AG04449 (cell line): ENCODE measurements at places on chromosomes 13 and 19.

DNA sequence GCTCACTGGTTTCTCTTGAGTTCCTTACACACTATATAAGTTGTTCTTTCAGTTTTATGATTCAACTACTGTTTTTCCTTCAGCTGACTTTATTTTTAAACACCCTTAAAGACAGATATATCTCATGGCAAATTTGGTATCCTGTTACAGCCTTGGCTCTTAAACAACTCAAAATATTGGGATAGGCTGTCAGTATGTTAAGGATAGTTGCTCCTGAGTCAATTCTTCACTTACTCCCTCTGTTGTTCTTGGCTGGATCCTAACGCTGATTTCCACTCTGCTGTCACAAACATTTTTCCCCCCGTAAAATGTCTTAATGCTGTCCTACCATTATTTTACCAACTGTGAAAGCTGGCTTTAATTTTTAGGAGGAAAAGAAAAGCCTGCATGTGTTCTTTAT, 1.2 kb downstream of the KCNRG start:
- DNase-seq = peak; percentile 33

DNA sequence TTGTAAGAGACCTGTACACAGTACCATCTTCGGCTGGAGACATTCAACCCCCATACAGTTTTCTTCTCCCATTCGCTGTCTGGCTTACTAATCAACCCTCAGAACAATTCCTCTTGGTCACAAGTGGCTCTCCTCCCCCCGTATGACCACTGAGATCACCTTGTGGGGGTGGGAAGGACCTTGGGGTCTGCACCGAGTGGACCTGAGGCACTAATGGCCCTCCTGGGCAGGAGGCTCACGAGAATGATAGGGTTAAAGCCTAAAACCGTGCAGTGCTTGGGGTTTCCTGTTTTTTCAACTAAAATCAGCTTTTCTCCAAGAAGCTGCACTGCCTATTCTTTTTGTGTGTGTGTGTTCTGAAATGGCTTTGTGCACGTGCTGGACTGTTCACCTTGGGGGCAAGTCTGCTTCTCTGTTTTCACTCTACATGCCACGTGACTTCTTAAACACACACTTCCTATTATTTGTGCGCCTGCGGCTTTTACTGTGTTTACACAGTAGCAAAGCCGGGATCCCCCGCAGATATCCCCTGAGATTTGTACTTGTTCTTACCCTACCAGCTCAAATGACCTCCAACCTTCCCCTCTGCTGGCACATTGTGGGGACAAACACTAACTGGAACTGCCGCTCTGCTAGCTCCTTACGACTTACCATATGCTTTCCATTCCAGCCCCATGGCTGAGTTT, 12.3 kb downstream of the RBM26 start:
- DNase-seq = no peak

DNA sequence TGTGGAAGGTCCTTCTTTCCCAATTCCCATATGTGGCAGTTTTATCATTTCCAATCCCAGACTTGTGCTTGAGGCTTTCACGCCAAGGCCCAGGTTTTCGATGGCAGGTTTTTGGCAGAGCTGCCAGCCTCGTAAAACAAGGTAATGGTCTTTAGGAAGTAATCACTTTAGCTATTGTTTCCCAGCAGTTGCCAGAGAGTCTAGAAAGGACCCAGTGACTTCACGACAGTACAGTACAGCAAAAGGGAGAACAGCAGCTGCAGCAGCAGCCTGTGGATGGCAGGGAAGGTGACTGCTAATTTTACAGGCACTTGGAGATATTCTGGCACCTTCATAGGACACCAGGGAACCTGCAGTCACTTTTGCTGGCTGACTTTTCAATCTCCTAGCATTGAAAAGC, 291.6 kb upstream of the MAB21L1 start:
- no peak for DNase-seq

GRCh38 chr13:36548129-36548528, 115.8 kb downstream of the CCNA1 start:
- DNase-seq = no peak

- no peak for DNase-seq
Observed at GRCh38 chr19:4310247-4311121, 6.1 kb downstream of the FSD1 start.

GRCh38 chr19:51219307-51219706, 5.6 kb upstream of the CD33 start:
- DNase-seq = no peak

GRCh38 chr13:46552889-46553520, at the start of gene LRCH1:
TSS of gene LRCH1 (plus strand) at chr13:46553170. CDS start at chr13:46553397, 227 bp downstream.
- no peak for DNase-seq

- no peak for DNase-seq
Observed at GRCh38 chr13:50519866-50520265, 323.6 kb downstream of the DLEU7 start.

GRCh38 chr13:36067746-36068381, 63.3 kb downstream of the DCLK1 start:
- DNase-seq = no peak

DNA sequence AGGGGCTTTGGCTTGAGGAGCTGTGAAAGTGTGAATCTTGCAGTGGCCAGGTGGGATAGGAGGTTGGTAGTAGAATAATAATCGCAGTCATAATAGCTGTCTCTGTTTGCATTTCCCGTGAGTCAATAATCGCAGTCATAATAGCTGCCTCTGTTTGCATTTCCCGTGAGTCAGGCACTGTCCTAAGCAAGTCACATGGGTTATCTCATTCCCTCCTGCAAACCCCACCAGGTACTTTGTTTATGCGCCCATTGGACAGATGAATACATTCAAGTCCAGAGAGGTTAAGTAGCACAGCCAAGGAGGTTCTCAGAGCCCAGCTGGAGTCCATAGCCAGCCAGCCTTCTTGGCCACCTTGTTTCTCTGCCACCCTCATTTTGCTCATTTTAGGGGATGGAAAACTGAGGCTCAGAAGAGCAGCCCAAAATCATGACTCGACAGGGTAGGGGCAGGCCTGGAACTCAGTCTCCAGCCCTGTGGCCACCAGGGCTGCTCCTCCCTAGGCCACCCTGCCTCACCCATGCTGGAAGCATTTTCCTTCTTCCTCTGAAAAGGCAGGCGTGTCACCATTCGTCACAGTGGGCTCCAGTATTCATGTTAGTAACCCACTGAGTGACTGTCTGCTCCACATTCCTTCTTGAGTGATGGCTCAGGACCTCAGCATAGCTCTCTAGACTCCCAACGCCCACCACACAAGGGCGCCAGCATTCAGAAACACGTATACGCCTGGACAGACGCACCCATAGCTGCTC, 206.2 kb downstream of the URI1 start:
- DNase-seq = no peak

DNA sequence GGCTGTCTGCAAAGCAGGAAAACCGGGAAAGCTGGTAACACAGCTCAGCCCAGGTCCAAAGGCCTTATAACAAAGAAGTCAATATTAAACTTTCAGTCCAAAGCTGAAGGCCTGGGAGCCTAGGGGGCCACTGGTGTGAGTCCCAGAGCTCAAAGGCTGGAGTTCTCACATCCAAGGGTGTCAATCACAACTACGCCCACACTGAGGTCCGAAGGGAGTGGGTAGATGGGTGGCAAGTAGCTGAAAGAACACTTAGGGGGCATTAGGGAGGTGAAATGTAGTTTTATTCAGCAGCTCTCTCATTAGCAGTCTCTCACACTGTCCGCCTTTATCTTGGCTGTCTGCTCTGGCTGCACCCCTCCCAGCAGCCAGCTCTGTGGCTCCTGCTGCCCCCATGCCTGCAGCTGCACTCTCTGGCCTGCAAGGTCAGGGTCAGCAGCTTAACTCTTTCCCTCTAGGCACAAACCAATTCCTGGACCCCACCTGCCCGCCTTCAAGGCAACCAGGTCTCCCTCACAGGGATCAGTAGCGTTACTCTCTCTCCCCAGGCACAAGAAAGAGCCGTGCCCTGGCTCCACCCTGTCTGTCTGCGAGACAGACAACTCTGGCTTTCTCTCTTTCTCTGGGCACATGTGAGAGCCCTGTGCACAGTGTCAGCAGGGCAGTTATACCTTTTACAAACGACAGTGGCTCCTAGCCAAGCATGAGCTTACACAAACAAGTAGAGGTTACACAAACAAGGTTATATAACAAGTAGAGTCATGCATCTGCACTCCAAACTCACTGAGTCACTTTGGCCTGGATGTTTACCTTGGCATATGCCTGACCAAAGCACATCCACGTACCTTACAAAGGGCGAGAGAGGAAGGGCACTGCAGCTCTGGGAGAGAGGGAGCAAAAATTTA, 249.4 kb upstream of the PCDH20 start:
- no peak for DNase-seq

- no peak for DNase-seq
Observed at GRCh38 chr19:7455600-7456296, 33.1 kb downstream of the PEX11G start.

- DNase-seq = no peak
Observed at GRCh38 chr19:5096536-5096935, 127.6 kb downstream of the KDM4B start.

- no peak for DNase-seq
Observed at GRCh38 chr19:48547722-48548121, 4.2 kb upstream of the SULT2B1 start.

DNA sequence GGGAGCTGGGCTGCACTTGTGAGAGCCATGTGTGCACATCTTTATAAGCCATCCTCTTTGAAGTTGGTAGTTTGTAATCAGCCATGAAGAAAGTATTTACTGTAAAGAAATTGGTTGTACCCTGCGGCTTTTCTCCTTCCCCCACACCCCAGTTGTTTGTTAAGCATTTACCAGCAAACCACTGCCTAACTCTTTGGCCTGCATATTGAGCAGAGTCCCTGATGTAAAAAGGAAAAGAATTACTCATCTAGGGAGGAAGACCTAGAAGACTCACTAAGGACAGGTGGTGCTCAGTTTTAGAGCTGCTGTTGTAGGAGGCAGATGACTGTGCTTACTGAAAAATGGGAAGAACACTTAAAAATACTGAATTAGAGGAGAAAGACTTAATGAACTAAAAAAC, 245.3 kb downstream of the PCCA start:
- no peak for DNase-seq

DNA sequence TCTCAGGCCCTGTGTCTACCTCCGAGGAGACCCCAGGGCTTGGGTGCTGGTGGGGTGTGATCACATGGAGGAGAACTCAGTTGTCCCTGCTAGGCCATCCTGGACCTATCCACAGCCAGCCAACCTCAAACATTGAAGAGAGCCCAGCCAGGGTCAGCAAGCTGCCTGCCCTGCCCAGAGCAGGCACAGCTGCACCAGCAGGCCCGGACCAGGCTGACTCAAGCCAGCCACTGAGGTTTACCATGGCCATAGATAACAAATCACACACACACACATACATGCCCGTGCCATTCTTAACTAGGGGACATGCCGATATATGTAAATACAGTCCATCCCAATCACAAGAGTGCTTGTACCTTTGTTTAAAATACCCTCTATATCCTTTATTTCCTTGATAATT, 8.1 kb downstream of the ARHGEF7 start:
- no peak for DNase-seq

DNA sequence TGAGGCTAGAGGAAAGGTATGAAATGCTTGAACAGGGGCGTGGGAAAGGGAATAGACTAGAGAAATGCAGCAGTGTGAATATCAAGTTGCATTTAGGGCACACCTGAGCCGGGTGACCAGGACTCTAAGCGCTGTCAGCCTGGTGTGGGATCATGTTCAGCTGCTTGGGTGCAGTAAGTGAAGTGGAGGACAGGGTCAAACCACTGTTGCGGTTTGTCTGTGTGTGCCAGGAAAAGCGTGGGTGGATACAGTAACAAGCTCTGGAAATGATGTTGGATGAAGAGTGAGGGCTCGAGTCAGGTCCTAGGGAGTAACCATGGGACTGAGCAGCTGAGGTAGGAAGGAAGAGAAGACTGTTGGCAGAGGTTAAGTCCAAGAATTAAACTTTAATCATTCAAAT, 15.8 kb downstream of the DGKH start:
- DNase-seq = no peak

- no peak for DNase-seq
Observed at GRCh38 chr13:21673789-21674489, 3.1 kb downstream of the FGF9 start.

DNA sequence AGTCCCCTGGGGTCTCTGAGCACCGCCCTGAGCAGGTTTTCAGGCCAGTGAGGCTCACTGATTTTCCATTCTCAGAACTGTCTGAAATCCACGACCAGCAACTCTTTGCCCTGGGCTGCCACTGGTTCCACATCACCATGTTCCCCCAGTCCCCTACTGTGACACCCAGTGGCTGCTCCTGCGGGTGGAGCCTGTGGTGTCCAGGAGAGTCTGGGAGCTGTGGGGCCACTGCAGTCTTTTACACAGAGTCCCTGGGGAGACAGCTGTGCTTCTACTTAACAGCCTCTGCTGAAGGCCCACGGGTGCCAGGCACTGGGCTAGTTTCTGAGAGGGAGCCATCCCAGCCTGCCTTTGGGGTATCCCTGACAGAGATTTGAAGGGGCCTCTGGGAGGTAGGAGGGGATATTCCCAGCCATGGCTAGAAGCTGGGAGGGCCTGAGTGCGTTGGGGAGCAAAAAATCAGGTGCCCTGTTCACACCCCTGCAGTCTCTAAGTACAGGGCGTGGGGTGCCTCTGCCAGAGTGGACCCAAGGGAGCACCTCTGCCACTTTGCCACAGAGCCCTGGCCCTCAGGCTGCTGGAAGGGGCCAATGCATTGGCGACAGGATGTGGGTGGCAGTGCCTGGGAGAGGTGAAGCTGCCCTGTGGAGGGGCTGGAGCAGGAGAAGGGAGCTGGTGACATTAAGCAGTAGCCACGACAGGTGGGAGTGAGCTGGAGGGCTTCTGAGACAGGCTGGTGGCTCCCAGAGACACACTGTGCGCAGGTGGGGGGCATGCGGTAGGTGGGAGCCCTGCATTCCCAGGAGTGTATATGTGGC, 200.2 kb upstream of the ZNF536 start:
- no peak for DNase-seq

DNA sequence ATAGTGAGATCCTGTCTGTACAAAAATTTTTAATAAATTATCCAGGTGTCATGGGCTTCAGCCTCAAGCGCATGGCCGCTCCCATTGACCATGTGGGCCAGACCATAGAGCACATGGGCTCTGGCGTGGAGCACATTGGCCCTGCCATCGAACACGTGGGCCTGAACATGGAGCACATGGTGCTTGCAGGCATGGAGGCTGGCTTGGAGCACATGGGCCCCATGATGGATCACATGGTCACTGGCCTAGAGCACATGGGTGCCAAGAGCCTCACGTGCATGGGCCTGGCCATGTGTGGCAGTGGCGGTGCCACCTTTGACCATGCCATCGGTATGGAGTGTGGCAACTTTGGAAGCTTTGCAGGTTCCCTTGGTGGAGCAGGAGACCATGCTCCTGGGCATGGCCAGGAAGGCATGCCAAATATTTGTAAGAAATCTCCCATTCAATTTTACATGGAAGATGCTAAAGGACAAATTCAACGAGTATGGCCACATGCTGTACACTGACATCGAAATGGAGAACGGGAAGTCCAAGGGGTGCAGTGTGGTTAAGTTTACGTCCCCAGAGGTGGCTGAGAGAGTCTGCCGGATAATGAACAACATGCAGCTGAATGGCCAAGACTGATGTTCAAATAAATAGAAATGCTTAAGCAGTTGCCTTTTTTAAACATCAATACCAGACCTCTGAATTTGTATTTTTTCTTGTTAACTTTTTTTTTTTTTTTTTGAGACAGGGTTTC, 21.3 kb upstream of the SLC1A5 start:
- DNase-seq = no peak

GRCh38 chr13:37618554-37618953, 20.0 kb upstream of the POSTN start:
- DNase-seq = peak; percentile 74
